ENCODE measurements at places on chromosomes 2 and 18. TPM values are rescaled to one million over a fixed set of nuclear protein-coding genes. Genes with fewer than 3 reads are reported as not detected.

The HDAC4 gene
- total RNA-seq: 4.9 TPM

The ICA1L gene
- 1.9 TPM for total RNA-seq

The VWA3B gene
- total RNA-seq: not detected

The ITGB1BP1 gene
- 28.8 TPM for total RNA-seq

The ARHGEF33 gene
- 0.16 TPM for total RNA-seq

The FAM237A gene
- not detected for total RNA-seq

The RAX gene
- not detected for total RNA-seq

The PLCD4 gene
- total RNA-seq: 0.32 TPM

The SERPINB11 gene
- not detected for total RNA-seq

The INO80C gene
- 8.3 TPM for total RNA-seq
